PC-9 (cell line): ENCODE measurements at places on chromosomes 16 and 17. TPM values are rescaled to one million over a fixed set of nuclear protein-coding genes. Genes with fewer than 3 reads are reported as not detected.

- H3K4me1 ChIP-seq: no peaks in the 10 kb centered on the region
- no peak overlapping the region for H3K27ac ChIP-seq
- DNase-seq: no peak
- H3K4me3 ChIP-seq: no peak overlapping the region
- H3K36me3 ChIP-seq: no peaks in the 10 kb centered on the region
Measured at GRCh38 chr17:3033248-3033640, 30.2 kb downstream of the OR1D5 start.

DNA sequence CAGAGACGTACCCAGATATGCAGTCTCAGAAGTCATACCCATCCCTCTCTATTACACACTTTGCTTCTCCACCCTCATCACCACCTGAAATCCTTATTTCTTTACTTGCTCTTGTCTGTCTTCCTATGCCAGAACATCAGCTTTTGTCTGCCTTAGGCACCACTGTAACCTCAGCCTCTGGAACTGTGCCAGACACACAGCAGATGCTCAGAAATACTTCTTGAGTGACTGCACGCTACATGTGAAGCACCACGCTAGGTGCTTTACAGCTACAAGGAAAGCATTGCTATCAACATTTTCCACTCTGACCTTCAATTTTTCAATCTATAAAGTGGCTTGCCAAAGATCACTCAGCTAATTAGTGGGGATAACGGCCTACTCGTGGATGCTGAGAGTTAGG, 226.8 kb downstream of the CHD9NB start:
- H3K36me3 ChIP-seq: no peaks in the 10 kb centered on the region
- DNase-seq: no peak
- no peak overlapping the region for H3K27ac ChIP-seq

DNA sequence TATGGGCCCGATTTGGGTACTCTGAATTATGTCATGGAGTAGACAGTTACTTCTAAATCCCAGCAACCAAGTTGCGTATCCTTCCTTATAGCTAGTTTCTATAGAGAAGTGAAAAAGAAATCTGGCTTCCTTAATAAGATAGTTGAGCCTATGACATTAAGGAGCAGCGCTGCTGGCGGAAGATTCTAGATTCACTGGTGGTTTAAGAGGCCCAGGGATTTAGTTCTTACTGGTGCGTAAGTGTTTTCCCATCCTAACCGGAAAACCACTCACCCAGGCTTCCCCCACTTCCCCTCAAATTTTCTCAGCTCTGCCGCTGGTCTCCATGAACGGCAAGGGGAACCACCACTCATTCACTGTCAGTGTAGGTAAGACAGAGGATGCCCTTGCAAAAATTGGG, 230.4 kb downstream of the CPPED1 start:
- H3K4me3 ChIP-seq: no peak overlapping the region
- H3K27me3 ChIP-seq: no peaks in the 10 kb centered on the region
- peaks cover 8% of the 10 kb centered on the region for H3K4me1 ChIP-seq
- DNase-seq: no peak
- H3K36me3 ChIP-seq: no peaks in the 10 kb centered on the region

DNA sequence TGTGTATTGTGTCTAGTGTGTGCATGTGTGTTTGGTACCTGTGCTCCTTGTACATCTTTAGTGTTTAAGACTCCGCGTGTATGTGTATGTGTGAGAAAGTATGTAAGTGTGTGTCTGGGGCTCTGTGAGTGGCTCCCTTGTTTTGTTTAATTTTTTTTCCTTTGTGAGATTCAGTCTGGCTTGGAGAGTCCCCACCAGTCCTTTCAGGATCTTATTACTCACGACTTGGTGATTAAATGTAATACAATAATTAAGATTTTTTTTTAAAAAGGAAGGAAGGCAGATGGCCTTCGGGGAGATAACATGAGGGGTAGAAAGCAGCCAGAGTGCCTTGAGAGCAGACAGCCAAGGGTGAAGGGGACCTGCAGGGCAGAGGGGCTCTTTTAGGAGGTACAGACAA, 33.9 kb downstream of the FZD2 start:
- DNase-seq: no peak
- no peak overlapping the region for H3K4me3 ChIP-seq
- peaks cover 22% of the 10 kb centered on the region for H3K4me1 ChIP-seq
- H3K36me3 ChIP-seq: no peaks in the 10 kb centered on the region
- H3K27me3 ChIP-seq: no peaks in the 10 kb centered on the region
- no peak overlapping the region for H3K27ac ChIP-seq

DNA sequence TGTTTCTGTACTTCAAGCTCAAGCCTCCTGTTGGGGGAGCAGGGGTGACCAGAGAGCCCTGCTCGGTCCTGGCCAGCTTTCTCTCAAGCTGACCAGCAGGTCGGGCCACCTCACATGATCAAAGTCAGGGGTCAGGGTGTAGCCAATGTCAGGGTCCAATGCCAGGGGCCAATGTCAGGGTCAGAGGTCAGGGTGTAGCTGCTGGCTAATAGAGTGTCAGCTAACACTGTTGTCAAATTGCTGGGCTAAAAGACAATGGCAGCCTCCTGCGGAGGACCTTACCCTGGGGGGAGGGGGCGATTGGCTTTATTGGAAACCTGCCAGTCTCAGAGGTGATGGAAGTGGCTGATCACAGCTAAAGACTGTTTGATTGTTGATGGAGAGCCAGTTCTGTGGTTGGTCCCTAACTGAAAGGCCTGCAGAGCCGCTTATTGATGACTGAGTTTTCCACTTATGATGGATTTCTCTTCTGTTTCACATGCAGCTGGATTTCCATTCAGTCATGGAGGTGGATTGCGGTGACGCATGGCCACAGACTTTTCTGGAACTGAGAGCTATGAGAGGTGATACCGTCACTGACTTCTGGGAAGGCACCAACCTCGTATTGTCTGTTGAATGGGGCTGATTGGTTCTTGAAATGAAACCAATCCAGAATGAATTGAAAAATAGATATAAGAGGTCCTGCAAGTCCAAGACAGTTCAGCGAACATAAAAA, 97.4 kb upstream of the ZFHX3 start:
- DNase-seq: no peak
- H3K4me1 ChIP-seq: no peaks in the 10 kb centered on the region
- H3K27ac ChIP-seq: no peak overlapping the region
- 0 out of 2 replicates have a peak, but pooled peaks cover 8% of the 10 kb centered on the region for H3K27me3 ChIP-seq
- no peaks in the 10 kb centered on the region for H3K36me3 ChIP-seq
- H3K4me3 ChIP-seq: no peak overlapping the region

DNA sequence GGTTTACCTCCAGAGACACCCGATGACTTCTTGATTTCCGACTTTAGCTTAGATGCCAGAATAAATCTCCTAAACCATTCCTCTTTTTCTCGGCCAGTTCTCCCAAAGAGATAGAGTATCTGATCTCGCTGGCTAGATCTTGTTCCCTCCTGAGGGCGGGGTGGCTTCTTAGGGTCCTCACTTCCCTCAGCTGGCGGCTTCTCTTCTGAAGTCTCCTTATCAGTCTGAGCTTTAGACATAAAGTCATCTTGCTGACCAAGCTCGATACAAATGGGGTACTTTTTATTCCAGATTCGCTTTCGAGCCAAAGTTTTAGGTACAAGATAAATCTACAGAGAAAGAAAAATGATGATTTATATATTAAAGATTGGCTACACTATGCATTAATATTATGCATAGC, 63.6 kb upstream of the ERN1 start:
- no peaks in the 10 kb centered on the region for H3K4me1 ChIP-seq
- no peak overlapping the region for H3K27ac ChIP-seq
- H3K27me3 ChIP-seq: no peaks in the 10 kb centered on the region
- H3K36me3 ChIP-seq: no peaks in the 10 kb centered on the region
- H3K4me3 ChIP-seq: no peak overlapping the region
- DNase-seq: no peak

- H3K27me3 ChIP-seq: peaks cover 34% of the 10 kb centered on the region
- H3K36me3 ChIP-seq: no peaks in the 10 kb centered on the region
- peak overlapping the region; percentile 55; the same call in 1 of the 2 replicates for H3K4me3 ChIP-seq
Measured at GRCh38 chr17:74923538-74924249, 379 bp upstream of the OTOP2 start.

The AXIN2 gene
- total RNA-seq: 0.24 and 0.78 TPM in 2 replicates

The SLC16A6 gene
- total RNA-seq: 0.70 and 0.83 TPM in 2 replicates

The CFAP97D1 gene
- not detected in 2 replicates for total RNA-seq

The TBX2 gene
- 0.44 and 0.60 TPM in 2 replicates for total RNA-seq
